Esophagus muscularis mucosa (tissue), 4 donors: ENCODE measurements at places on chromosomes 11 and 22. TPM values are rescaled to one million over a fixed set of nuclear protein-coding genes. Genes with fewer than 3 reads are reported as not detected.

DNA sequence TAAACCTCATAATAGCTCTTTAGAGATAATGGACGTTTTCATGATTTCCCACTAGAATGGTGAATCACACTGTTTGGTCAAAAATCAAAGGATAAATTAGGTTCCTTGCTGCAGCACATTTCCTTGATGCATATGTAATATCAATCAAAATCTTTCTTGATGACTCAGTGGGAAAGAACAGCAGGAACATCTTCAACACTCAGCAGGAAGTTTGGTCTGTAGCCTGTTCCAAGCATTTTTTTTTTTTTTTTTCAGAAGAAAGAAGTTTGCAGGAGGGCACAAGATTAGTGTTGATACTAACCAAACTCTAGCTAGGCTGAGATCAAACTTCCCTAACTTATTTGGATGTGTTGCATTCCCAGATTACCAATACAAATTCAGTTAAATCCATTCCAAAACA lies 1529.8 kb downstream of the FAM181B start:
- no peaks in the 10 kb centered on the region for H3K4me1 ChIP-seq
- no peaks in the 10 kb centered on the region for H3K36me3 ChIP-seq
- H3K27me3 ChIP-seq = no peaks in the 10 kb centered on the region
- H3K27ac ChIP-seq = no peak overlapping the region

Gene PLAAT5
- 2.7 TPM for total RNA-seq

DNA sequence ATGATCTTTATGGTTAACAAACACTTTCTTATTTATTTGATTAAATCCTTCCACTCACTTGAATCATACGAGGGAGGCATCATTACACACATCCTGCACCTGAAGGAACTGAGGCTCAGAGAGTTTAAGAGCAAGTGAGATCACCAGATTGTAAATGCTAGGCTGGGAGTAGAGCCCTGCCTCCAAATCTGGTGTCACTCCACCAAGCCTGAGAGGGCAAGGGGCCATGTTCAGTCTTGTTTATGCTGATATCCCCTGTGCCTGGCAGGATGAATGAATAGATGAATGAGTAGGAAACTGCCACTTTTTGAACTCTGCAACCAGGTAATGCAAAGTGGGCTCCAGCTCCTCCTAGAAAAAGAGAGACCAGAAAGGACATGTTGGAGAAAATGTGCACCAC lies 59.1 kb downstream of the RASSF10 start:
- H3K4me1 ChIP-seq = no peaks in the 10 kb centered on the region
- no peak overlapping the region for H3K4me3 ChIP-seq
- H3K27ac ChIP-seq = no peak overlapping the region

Gene MRGPRE
- total RNA-seq = not detected

DNA sequence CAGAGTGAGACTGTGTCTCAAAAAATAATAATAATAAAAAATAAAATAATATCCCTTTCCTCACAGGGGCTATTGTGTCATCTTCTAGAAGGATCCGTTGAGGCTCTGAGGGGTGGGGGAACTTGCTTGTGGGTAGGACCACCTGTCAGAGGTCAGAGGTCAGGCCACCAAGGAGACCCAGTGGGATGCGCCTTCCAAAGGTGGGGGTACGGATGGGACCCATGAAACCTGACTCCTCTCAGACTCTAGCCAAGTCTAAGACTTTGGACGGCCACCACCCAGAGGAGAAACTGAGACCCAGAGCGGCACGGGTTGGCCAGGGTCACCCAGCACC lies 367 bp upstream of the MMP11 start:
- no peak for DNase-seq
- H3K4me1 ChIP-seq = peaks cover 82% of the 10 kb centered on the region
- peak overlapping the region; percentile 72 for H3K4me3 ChIP-seq
- no peaks in the 10 kb centered on the region for H3K27me3 ChIP-seq
- H3K36me3 ChIP-seq = no peaks in the 10 kb centered on the region
- peak overlapping the region; percentile 69 for H3K27ac ChIP-seq

- H3K4me1 ChIP-seq = peaks cover 62% of the 10 kb centered on the region
- no peaks in the 10 kb centered on the region for H3K27me3 ChIP-seq
- H3K27ac ChIP-seq = peak overlapping the region; percentile 72
- no peak overlapping the region for H3K4me3 ChIP-seq
- peaks cover 96% of the 10 kb centered on the region for H3K36me3 ChIP-seq
- DNase-seq = no peak
Measured at GRCh38 chr22:38489561-38490145, 16.5 kb downstream of the DDX17 start.

DNA sequence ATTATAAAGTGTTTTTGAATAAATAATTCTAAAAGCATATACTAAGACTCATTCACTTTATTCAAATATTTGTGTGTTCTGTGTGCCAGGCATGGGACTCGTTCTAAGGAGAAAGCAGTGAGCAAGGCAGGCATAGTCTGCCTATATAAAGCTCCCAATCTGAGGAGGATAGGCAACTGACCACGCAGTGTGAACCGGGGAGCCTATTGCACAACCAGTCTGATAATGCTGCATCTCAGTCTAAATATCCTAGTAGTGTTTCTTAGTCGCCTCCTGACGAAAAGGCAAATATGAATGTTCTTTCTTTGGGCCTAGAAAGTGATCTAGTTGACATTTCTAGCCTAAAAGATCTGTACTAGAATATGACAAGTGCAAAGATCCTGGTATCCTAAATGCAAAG lies 98.3 kb downstream of the C11orf65 start:
- DNase-seq = no peak
- H3K27ac ChIP-seq = no peak overlapping the region
- peaks cover 4% of the 10 kb centered on the region for H3K36me3 ChIP-seq
- no peaks in the 10 kb centered on the region for H3K4me1 ChIP-seq
- H3K27me3 ChIP-seq = no peaks in the 10 kb centered on the region
